ENCODE measurements at places on chromosomes 7 and 10.

GRCh38 chr7:1664711-1665548 lies 5.1 kb upstream of the ELFN1 start:
- no peak for DNase-seq

DNA sequence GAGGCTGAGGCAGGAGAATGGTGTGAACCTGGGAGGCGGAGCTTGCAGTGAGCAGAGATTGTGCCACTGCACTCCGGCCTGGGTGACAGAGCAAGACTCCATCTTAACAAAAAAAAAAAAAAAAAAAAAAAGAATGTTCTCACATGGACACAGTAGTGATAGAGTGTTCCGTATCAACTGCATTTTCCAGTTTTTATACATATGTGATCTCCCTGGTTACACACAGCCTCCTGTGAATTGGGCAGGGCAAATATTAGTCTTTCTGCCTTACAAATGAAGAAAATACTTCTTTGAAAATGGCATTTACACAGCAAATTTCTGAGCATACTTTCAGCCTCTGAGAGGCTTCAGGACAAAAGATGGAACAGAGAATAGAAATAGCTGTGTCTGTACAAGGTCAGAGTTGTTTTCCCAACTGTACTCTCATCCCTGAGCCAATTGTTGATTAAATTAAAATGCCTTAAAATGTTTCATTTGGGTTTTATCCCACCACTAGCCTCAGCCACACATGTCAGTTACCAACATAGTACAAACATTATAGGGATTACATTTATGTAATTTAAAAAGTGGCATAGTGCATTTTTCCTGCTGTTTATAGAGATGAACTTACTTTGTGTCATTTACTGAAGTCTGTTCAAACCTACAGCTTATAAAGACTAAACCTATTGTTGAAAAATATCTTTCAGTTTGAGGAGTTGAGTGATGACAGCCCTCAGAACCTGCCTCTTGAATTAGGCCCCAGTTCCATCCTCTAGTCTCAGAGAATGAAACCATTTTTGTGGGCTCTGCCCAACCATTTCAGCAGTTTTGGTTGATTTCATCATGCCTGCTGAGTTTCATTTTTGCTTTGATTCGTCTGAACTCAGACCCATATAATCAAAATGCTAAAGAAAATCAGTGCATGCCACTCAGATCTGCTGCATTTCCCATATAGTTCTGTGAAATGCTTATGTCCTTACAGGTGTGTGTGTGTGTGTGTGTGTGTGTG lies 609.4 kb upstream of the C7orf33 start:
- DNase-seq: no peak

DNA sequence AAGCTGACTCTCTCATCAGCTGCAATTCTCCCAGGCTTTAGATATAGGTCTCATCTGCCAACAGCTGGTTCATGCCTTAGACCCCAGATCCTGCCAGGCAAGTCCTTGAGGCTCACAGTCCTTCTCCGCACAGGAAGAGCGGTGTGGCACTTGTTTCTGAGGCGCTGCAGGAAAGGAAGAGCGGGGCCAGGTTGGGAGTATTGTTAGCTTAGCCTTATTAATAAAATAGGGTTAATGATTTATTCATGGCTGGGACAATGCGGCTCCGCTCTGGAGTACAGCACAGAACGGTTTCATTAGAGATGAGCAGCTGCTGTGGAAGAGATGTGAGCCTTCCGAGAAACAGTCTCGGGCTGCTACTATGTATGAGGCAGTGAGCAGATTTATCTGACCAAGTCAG lies 78.1 kb downstream of the FZD1 start:
- no peak for DNase-seq

GRCh38 chr10:82866424-82867020 lies 991.5 kb downstream of the NRG3 start:
- DNase-seq: no peak

- peak; percentile 67 for DNase-seq
Measured at GRCh38 chr10:114541081-114541796, 116.8 kb downstream of the ABLIM1 start.

DNA sequence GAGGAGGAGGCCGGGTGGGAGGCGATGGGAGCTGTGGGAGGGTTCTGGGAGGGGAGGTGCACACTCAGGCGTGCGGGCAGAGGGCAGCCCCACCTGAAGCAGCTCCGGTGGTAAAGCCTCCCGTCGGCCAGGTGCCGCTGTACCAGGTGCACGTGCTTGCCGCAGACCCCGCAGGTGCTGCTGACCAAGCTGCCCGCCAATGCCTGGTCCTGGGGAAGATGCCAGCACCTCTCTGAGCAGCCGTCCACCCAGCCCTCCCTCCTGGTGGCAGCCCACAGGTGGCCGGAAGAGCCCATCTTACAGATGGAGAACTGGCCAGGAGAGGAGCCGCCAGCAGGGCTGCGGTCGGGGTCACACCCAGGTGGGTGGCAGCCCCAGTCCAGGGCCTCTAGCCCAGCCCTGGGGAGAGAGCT lies 12.6 kb downstream of the MICALL2 start:
- DNase-seq: no peak

- DNase-seq: no peak
Measured at GRCh38 chr7:36887969-36888368, 163.7 kb upstream of the AOAH start.

DNA sequence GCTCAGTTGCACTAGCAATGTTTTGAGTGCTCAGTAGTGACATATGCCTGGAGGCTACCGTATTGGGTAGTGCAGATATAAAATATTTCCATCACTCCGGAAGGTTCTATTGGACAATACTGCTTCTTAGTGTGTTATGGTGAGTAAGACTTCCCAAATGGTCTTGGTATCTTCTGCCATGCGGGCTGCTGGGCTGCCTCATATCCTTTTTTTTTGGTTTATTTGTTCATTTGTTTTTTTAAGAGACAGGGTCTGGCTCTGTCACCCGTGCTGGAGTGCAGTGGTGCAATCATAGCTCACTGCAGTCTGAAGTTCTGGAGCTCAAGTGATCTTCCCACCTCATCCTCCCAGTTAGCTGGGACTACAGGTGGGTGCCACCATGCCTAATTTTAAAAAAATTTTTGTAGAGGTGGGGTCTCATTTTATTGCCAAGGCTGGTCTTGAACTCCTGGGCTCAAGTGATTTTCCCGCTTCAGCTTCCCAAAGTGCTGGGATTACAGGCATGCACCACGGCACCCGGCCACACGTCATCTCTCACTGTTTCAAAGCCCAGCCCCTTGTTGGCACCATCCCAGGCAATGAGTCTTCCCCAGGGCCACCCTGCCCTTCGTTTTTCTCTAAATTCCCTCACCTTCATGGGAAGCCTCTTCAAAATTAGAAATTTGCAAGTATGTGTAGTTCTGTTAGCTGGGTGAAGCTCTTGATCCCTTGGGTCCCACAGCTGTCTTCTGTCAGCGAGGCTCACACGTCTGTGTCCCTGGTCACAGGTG lies 111.0 kb upstream of the KLF14 start:
- DNase-seq: no peak

GRCh38 chr7:106354822-106355221 lies 70.0 kb upstream of the NAMPT start:
- no peak for DNase-seq

DNA sequence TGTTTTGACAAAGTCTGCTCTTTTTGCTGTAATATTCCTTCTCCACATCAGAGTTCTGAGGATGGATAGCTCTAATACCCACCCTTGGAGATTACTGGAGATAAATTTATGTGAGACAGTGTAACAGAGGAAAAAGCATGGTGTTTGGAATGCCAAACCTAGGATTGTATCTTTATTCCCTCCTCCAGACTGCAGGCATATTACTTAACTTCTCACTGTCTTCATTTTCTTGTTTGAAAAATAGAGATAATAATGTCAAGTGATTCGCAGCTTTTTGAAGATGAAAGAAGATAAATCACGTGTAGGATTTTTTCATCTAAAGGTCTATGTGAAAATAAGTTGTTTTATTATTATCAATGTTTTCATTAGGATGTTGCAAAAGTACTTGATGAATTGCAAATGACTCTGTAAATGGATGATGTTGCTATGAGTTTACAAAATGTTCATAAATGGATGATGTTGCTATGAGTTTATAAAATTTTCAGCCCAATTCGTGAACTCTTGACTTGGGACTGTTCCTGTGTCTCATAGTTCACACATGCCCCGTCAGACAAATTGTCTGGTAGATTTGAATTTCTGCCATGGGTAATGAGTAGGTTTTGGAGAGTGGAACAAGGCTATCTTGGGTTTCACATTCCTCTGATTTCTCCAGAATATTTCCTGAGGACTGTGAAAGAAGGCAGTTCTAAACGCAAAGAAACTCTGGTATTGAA lies 113.1 kb upstream of the IGFBP3 start:
- no peak for DNase-seq

GRCh38 chr7:18623389-18623788 lies 127.8 kb downstream of the HDAC9 start:
- DNase-seq: no peak

GRCh38 chr10:20712774-20713173 lies 184.3 kb downstream of the NEBL start:
- no peak for DNase-seq

GRCh38 chr7:118153551-118154177 lies 30.3 kb upstream of the LSM8 start:
- DNase-seq: peak; percentile 11

DNA sequence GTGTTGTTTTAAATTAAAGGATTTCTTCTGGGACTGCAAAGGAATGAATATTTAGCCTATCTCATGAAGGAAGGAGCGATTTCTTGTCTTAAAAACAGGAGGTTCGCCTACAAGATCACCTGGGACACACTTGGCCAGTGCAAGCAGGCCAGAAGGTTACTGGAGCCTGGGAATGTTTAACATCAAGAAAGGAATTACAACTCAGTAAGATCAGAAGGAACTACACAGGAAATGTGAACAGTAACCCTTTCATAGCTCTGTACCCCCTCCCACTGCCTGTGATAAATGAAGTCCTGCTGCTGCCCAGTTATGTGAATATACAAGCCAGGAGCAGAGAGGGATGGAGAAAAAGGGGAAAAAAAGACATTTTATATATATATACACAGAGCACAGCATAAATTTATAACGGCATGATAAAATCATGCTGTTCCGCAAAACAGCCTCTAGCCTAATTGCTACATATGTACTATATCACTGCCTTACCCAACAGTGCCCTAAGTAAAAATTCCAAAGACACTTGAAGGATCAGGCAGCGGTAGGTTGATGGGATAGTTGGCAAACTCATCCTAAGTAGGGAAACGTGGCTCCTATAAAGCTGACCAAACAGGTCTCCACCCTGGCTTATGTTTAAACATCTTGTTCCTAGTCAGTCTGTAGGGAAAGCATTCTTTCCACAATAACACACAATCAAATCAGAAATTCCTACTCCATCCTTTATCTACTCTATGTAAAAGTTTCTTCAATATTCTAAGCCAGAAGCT lies 63.8 kb downstream of the ZNF438 start:
- DNase-seq: no peak

- DNase-seq: no peak
Measured at GRCh38 chr7:43124388-43124787, 11.9 kb downstream of the HECW1 start.

- DNase-seq: no peak
Measured at GRCh38 chr7:100789055-100789454, 38.3 kb downstream of the EPHB4 start.

- DNase-seq: no peak
Measured at GRCh38 chr10:35347121-35347562, 10.8 kb downstream of the CCNY start.

DNA sequence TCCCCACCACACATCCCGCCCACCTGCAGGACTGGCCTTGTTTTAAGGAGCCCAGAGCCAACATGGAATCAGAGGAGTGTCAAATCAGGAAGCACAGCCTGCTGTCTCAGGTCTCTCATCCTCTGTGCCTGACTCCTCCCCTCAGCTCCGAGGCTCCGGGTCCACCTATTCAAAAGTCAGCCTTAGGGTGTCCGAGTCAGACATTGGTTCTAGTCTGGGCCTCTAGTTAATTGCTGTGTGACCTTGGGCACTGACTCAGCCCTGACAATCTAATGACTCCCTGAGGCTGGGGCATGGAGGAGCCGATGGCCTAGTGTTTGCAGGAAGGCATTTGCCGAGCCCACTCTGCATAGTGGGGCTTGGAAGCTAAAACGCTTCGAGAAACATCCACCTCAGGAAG lies 223.1 kb upstream of the PPP2R2D start:
- no peak for DNase-seq

DNA sequence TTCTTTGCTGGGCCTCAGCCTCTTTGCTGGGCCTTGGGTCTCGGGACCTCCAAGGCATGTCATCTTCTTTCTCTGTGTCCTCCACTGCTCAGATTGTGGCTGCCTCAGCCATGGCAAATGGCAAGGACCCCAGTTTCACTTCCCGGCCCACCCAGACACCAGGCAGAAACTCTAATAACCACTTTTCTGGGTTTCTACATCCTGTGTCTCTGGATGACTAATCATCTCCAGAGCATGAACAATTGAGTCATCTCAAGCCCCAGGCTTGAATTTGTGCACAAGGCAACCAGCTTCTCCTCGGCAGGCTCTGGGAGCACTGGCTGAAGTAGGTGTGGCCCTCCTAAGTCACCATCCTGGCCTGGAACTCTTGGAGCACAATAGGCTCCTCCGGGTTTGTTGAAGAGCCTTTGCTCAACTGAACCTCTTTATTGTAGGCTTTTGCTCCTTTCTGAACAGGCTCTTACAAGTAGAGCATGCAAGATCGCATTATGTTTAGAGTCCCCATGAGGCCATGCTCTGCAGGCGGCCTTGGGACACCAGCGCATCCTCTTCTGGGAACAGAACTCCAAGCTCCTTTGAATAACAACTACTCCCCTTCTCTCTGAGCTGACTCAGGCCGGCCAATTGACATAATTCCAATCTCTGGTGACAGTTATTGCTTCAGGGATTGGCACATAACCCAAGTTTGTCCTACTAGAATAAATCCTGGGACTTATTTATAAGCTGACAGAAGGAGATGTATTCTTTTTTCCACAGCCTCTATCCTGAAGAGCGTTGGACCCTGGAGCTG lies 218.1 kb downstream of the WDR11 start:
- DNase-seq: no peak

GRCh38 chr7:17150018-17150417 lies 148.4 kb upstream of the AHR start:
- no peak for DNase-seq

DNA sequence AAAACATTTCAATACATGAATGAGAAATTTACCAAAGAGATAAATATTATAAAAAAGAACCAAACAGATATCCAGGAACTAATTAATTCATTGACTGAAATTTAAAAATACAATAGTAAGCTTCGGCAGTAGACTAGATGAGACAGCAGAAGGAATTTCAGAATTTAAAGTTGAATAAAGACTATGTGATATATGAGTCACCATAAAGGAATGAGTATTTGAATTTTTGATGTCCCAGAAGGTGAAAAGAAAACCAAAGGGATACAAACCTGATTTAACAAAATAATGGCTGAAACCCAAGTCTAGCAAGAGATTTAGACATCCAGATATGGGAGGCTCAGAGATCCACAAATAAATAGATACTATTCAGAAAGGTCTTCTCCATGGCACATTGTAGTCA lies 623.9 kb upstream of the FOXK1 start:
- DNase-seq: no peak

Measured in stimulated activated CD4-positive, alpha-beta T cell treated with anti-CD3 and anti-CD28 coated beads, TNF-alpha, amount 100 ng/mL, for 48 hours (primary cell).